Brain pericyte (primary cell): ENCODE measurements at places on chromosomes 13 and 19.
A peak's percentile ranks its signal among the peaks of the same experiment; 100 is the strongest.

DNA sequence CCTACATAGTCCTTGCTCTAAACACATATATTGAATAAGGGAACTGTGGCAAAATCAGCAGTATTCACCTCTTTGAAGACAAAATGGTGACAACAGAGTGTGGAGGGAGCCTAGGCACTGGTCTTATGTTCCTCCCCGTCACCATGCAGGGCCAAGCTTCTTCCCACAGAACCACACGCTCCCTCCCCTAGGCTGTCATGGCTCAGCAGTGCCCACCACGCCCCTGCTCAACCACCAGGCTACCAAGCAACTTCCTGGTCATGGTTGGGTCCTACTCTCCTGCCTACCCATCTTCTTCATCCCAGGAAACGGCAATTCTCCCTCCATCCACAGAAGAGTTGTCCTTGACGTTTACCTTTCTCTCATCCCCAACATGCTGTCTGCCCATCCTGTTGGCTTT is 126.1 kb downstream of the CRYL1 start:
- no peak for DNase-seq

- DNase-seq: peak; percentile 16
These were observed 245.7 kb downstream of the DNAJC15 start for GRCh38 chr13:43269037-43269481.

DNA sequence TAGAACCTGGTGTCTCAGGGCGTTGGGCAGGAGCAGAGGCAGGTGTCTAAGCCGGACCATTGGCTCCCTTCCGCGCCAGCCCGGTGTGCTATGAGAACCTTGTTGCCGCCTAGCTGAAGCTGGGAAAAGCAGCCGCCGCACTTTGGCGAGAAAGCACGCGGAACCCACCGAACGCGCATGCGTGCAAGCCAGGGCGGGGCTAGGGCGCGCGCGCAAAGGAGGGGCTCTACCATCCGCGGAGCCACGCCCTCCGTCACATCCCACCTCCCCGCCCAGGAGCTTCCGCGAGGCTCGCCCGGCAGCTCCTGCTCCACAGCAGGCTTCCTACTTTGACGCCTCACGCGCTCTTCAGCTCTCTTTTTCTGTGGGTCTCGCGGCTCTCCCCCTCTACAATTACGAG is 51.3 kb downstream of the WDR87 start:
- DNase-seq: no peak

GRCh38 chr13:27016875-27017274 is 154.7 kb downstream of the USP12 start:
- DNase-seq: no peak

DNA sequence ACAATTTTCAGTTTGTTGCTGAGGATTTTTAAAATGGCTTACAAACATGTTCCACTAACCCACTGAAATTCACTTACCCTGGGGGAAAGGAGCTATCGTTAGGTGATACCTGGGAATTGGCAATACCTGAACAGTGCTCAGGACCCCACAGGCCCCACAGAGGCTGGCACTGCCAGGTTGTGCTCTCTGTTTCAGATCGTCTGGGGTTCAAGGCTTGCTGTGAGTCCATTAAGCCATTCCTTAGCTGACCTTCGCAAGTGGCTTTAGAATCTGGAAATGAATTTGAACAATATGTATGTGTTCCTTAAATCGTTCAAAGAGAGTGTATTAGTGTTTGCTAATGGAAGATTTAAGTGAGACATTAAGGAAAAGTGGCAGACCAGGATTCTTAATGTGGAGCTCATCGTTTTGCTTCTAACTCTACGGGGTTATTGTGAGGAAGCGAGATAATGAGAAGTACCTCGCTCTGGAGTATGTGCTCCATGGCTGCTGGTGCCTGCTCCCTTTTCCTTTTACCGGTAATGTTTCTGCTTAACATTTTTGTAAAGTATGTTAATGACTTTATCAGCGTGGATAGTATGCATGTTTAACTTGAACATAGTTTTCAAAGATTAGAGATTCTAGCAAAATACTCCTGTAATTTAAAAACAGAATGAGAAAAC is 13.6 kb downstream of the KLF5 start:
- no peak for DNase-seq

- DNase-seq: peak; percentile 38
These were observed 51.5 kb downstream of the INSR start for GRCh38 chr19:7242601-7243258.

DNA sequence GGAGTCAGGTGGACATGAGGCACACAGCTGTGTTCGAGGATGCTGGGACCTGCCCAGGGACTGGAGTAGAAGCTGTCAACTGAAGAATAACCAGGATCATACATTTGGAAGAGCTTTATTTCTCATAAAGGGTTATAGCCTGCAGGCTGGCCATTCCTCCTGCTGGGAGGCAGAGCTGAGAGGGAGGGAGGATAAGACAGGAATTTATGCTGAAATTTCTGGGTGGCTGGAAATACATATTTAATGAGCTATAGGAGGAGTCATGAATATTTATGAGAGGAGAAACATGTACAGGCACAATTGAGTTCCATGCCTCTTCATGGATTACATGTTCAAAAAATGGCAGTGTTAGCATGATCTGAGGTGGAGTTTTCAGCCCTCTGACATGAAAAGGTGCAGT is 151.9 kb downstream of the SHISA2 start:
- DNase-seq: no peak

- no peak for DNase-seq
These were observed 587 bp upstream of the ZNF383 start for GRCh38 chr19:37217480-37217774.

GRCh38 chr19:32540621-32541020 is 40.4 kb upstream of the PDCD5 start:
- DNase-seq: no peak

DNA sequence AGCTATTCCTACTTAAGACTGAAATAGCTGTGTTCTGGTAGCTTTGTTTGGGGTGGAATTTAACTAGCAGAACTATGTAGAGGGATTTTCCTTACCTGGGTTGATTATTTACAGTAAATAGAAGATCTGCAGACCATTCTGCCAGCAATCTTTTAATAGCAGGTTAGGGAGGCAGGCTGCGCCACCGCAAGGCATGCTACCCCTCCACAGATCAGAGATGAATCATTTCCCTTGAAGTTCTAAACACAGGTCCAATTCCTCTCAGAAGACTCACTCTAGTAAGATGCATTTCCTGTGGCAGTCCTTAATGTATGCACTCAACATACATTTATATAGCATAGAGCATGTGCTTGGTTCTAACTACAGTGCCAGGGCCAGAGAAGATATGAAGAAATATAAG is 109.0 kb downstream of the TNFRSF19 start:
- no peak for DNase-seq

- no peak for DNase-seq
These were observed 6.0 kb downstream of the NFIC start for GRCh38 chr19:3372413-3372812.

GRCh38 chr19:48421548-48421947 is 24.2 kb upstream of the GRWD1 start:
- no peak for DNase-seq

DNA sequence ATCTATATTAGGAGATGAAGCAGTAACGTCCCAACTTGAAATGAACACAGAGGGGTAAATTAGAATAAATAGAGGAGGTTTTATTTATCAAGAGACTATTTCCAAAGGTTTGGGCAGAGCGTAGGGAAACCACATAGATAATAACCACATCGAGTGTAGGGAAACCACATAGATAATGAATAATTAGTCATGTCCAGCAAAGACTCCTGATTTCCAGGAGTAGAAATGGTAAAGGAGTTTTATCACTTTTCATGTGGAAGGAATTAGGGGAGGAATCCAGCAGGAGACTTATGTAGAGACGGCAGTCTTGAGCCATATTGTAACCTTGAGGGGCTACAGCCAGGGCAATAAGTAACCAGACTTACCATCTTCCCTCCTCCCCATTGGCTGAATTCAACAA is 136.3 kb upstream of the CSNK1A1L start:
- DNase-seq: no peak

- DNase-seq: no peak
These were observed 521 bp upstream of the ZNF665 start for GRCh38 chr19:53193535-53194222.

DNA sequence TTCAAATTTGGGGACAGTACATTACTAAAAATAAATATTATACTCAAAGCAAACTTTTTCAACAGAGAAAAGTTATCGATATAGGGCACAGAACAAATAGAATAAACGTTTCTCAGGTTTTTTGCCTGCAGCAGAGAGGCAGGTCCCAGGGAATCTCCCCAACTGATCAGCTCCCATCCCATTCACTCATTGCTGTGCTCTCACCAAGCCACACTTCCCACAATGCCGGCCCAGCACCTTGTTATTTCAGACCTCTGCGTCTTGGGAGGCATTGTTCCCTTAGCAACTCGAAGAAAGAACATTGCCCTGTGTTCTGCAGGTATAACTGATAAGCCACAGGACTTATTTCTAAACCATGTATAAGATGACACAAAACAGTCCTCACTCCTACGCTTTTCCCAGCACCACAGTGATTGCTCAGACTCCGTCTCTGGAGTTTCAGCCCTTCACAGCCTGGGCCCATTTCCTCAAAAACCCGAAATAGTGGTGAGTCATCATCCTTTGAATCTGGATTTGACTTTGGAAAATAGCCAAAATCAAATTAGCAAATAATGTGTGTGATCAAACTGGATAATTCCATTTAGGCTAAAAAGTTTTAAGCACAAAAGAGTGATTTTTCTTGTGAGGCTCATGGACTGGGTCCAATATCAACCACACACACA is 100.4 kb downstream of the DCLK1 start:
- DNase-seq: peak; percentile 41

DNA sequence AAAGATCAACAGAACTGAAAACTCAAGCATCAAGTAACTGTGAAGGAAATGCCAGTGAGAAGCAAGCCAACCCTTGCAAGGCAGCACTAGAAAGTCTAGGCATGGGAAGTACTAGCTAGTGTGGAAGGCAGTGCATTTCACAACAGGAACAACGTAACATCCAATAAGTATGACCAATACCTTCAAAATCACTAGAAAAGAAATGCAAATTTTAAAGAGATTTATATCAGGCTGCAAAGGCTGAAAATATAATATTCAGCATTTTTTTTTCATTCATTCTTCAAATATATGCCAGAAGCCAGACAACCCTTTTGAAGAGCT is 121.9 kb downstream of the DLEU7 start:
- no peak for DNase-seq

DNA sequence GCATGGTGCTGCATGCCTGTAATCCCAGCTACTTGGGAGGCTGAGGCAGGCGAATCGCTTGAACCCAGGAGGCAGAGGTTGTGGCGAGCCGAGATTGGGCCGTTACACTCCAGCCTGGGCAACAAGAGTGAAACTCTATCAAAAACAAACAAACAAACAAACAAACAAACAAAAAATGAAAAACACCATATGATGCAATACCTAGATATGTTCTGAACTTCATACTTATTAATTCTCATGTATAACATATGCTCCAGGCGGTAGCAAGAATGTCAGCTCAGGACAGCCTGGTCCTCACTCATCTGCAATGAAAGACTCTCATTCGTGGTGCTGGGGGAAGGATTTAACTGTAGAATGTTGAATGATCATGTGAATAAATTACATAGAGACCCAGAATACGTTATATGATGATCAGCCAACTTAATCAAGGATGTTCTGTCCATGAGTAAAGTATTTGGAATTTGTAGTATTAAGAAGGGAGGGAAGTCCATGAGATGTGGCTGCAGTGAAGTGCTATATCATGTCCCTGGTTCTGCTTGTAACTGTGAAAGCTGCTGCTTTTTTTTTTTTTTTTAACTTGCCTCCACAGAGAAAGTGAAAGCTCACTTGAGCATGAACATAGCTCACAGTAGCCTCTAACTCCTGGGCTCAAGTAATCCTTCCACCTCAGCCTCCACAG is 206.8 kb downstream of the UQCRFS1 start:
- no peak for DNase-seq

- DNase-seq: no peak
These were observed 1161.3 kb downstream of the SLITRK1 start for GRCh38 chr13:82720986-82721385.
